COR-L47 (cell line): ENCODE measurements at places on chromosomes 7 and 10.

DNA sequence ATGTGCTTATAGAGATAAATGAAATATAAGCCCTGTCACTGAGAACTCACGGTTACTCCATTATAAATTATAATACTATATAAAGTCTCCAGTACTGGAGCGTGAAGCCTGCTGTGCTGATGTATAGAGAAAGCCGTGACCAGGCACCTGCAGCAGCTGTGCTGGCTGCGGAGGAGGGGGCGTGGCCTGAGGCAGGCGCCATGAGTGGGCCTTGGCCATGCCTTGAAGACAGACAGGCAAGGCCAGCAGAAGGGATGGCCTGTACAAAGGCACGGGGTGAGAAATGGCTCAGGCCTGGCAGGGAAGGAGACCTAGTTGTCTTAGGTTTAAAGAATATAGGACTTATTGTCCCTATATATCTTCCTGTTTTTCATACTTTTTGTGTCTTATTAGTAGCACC lies 218.5 kb upstream of the STK17A start:
- no peak for DNase-seq

DNA sequence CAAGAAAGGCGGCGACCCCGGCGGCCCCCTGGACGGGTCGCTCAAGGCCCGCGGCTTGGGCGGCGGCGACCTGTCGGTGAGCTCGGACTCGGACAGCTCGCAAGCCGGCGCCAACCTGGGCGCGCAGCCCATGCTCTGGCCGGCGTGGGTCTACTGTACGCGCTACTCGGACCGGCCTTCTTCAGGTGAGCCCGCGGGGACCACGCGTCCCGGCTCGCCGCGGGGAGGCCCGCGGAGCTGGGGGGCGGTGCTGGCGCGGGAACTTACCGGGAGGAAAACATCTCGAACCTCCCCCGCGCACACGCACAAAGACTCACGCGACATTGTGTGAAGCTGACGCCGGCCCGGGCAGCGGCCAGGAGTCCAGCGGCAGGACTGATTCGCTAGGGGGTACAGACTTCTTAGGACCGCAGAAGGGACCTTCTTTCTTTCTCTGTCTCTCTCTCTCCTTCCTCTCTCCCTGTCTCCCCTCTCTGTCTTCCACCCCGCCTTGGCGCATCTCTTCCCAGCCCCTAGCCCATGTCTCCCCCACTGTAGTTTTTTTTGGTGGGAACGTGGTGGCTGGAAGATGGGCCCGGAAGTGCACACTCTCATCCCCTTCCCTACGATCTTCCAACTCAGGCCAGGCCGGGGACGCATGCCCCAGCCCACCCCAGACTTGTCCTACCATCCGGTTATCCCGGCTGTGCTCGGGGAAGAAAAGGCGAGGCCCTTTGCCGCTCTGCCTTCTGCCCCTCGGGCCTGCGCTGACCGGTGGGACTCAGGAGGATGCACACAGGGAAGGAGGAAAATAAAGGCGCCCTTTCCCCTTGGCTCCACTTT lies 1.2 kb downstream of the EN2 start:
- no peak for DNase-seq

GRCh38 chr10:101781984-101782810 lies 1.0 kb downstream of the NPM3 start:
- no peak for DNase-seq

GRCh38 chr7:3430588-3430987 lies 129.5 kb downstream of the SDK1 start:
- DNase-seq: no peak

GRCh38 chr10:725302-725701 lies 35.8 kb upstream of the DIP2C start:
- no peak for DNase-seq

- no peak for DNase-seq
Measured at GRCh38 chr10:2680821-2681220, 386.5 kb upstream of the PFKP start.

GRCh38 chr7:84060760-84061261 lies 133.8 kb downstream of the SEMA3A start:
- DNase-seq: no peak

DNA sequence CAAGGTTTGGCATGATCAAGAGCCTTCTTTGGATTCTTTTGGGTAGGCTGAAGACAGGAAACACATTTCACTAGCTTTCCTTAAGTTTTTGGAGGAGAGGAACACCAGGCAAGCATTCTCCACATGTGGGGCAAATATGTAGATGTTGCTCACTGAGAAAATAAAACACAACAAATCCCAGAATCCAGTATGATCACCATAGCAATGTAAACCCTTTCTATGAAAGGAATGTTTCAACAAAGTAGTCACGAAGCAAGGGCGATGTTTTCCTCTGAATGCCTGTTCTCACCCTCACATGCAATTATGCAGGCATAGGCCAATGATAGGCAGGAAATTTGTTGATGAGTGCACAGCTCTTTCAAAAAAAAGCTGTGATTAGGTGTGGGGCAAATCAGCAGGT lies 20.5 kb upstream of the CEP41 start:
- DNase-seq: no peak

DNA sequence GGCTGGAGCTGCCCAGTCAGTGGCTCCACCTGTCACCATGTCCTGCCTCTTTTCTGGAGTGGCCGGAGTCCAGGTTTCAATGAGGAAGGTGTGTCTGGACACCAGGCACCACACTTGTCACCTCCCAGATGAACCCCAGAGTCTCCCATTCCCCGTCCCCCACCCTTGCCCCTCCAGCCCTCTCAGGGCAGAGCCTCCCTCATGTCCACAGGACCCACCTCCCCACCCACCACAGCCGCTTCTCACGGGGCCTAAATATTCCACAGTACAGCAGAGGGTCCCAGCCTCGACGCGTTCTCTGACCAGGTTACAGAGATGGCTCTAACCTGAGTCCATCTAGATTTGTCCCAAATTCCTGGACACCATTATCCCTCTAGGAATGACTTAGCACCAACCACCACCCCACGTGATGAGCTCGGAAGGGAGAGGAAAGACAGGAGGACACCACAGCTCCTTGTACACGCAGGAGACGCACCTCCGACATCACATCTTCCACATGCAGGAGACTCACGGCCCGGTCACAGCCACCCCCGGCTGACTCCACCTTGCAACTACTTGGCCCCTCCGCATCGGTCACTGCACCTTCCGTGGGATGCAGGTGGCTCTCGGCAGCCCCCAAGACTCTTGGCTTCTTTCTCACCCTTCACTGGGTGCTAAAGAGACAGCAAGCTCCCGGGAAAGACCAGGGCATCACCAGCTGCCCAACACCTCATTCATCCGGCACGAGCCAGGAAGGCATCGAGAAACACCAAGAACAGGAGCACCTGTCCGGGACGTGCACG lies 560.2 kb downstream of the DNAJB6 start:
- no peak for DNase-seq

- DNase-seq: peak; percentile 45
Measured at GRCh38 chr7:26369593-26369992, 77.9 kb downstream of the SNX10 start.

DNA sequence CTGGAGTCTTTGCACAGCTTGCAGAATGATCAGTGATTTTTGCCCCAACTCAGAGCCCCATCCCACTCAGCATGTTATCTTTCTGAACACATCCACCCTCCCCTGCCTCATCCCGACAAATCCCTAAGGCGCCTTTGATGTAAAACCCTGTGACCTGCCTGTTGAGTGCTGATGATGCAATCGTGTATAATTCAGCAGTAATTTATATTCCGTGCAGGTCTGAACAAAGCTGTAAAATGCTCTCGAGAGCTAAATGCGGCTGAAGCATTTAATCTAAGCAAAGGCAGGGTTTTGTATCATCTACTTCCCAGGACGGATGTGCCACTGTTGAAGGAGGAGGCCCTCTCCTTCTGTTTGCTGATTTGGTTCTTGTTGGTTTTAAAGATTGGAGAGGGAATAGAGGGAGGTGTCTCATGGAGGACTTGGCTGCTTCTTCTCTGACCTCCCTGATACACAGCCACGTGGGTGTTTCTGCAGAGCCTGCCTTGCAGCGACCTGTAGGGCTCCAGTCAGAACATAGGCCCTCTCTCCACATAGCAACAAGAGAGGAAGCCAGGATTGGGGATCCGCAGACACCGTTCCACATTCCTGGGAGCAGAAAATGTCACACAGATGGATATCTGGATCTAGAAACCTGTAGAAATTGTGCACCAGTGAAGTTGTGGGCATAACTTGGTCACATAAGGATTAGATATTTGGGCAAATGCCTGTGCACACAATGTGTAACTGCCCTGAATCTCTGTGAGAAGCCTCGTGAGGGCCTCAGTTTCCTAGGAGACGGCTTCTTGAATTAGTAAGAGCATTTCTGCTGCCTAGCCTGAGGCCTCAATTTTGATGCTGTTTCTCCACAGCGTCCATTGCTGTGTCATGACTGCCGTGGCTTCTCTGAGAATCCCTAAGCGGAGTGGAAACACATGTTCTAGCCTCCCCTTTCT lies 90.2 kb upstream of the AGK start:
- DNase-seq: no peak
